ENCODE measurements at places on chromosomes 1 and 21. TPM values are rescaled to one million over a fixed set of nuclear protein-coding genes. Genes with fewer than 3 reads are reported as not detected.

GRCh38 chr1:3578906-3579305 lies 32.4 kb downstream of the MEGF6 start:
- H3K4me1 ChIP-seq: peaks cover 16% of the 10 kb centered on the region
- no peak overlapping the region for H3K27ac ChIP-seq
- H3K36me3 ChIP-seq: no peaks in the 10 kb centered on the region

- no peaks in the 10 kb centered on the region for H3K36me3 ChIP-seq
- H3K27me3 ChIP-seq: peaks cover 5% of the 10 kb centered on the region
- DNase-seq: no peak
- no peak overlapping the region for H3K27ac ChIP-seq
- H3K4me3 ChIP-seq: no peak overlapping the region
- no peaks in the 10 kb centered on the region for H3K4me1 ChIP-seq
Measured at GRCh38 chr1:229941831-229942230, 125.2 kb upstream of the GALNT2 start.

GRCh38 chr1:46689356-46689755 lies 17.7 kb downstream of the TEX38 start:
- no peak overlapping the region for H3K27ac ChIP-seq
- no peaks in the 10 kb centered on the region for H3K4me1 ChIP-seq
- DNase-seq: no peak
- no peaks in the 10 kb centered on the region for H3K27me3 ChIP-seq
- H3K36me3 ChIP-seq: peaks cover 4% of the 10 kb centered on the region

DNA sequence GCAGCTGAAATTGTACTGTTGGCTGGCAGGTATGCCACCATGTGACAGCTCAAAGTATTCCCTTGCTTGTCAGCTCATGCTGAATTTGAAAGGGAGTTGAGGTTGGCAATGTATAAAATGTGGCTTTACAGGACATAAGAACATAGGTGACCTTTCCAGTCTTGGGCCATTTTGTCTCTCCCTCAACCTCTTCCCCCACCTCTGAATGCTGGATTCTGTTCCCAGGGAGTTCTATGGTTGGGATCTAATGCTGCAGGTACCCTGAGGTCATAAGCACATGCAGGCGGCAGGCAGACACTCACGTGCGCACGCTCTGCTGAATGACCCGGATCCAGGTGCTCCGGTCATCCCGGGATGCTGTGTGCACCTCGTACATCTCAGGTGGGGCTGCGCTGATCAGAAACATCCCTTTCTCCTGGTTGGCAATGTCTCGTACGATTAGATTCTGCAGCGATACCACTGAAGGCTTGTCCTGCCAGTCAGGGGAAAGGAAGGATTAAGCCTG lies 16.0 kb downstream of the RXFP4 start:
- H3K27me3 ChIP-seq: no peaks in the 10 kb centered on the region
- H3K4me1 ChIP-seq: peaks cover 39% of the 10 kb centered on the region
- H3K27ac ChIP-seq: no peak overlapping the region

- no peak overlapping the region for H3K27ac ChIP-seq
- H3K27me3 ChIP-seq: no peaks in the 10 kb centered on the region
- no peak overlapping the region for H3K4me3 ChIP-seq
- no peak for DNase-seq
Measured at GRCh38 chr1:183027791-183028190, 4.6 kb downstream of the LAMC1 start.

GRCh38 chr1:198845851-198846250 lies 207.0 kb downstream of the PTPRC start:
- no peaks in the 10 kb centered on the region for H3K27me3 ChIP-seq
- no peak overlapping the region for H3K4me3 ChIP-seq
- no peak overlapping the region for H3K27ac ChIP-seq
- H3K4me1 ChIP-seq: no peaks in the 10 kb centered on the region
- no peaks in the 10 kb centered on the region for H3K36me3 ChIP-seq

The TMEM79 gene
- total RNA-seq: 11.5 TPM

- no peak within 1 kb of the TSS for H3K27ac ChIP-seq
- no peaks in the 10 kb centered on the region for H3K36me3 ChIP-seq
- peaks cover 28% of the 10 kb centered on the region for H3K27me3 ChIP-seq
- H3K4me3 ChIP-seq: peak within 1 kb of the TSS; percentile 17
- H3K4me1 ChIP-seq: peaks cover 11% of the 10 kb centered on the region
Measured at GRCh38 chr1:40862008-40862863, at the start of gene CITED4. Gene CITED4, minus strand, starts transcription at chr1:40862363. Its CDS starts 236 bp downstream, at chr1:40862127.

- no peaks in the 10 kb centered on the region for H3K4me1 ChIP-seq
- H3K27me3 ChIP-seq: no peaks in the 10 kb centered on the region
- no peak for DNase-seq
Measured at GRCh38 chr1:219797009-219797408, 131.3 kb downstream of the SLC30A10 start.

GRCh38 chr1:16125483-16125882 lies 30.4 kb downstream of the EPHA2 start:
- no peak overlapping the region for H3K4me3 ChIP-seq
- no peaks in the 10 kb centered on the region for H3K27me3 ChIP-seq
- H3K27ac ChIP-seq: no peak overlapping the region
- H3K4me1 ChIP-seq: no peaks in the 10 kb centered on the region
- no peak for DNase-seq

- H3K4me1 ChIP-seq: no peaks in the 10 kb centered on the region
- H3K36me3 ChIP-seq: no peaks in the 10 kb centered on the region
- H3K27ac ChIP-seq: no peak overlapping the region
- no peak overlapping the region for H3K4me3 ChIP-seq
- no peaks in the 10 kb centered on the region for H3K27me3 ChIP-seq
Measured at GRCh38 chr1:3359756-3360440, 94.6 kb upstream of the ARHGEF16 start.

GRCh38 chr21:38140207-38140903 lies 116.4 kb upstream of the KCNJ15 start:
- H3K4me1 ChIP-seq: no peaks in the 10 kb centered on the region
- no peaks in the 10 kb centered on the region for H3K36me3 ChIP-seq
- H3K27me3 ChIP-seq: no peaks in the 10 kb centered on the region
- H3K27ac ChIP-seq: no peak overlapping the region
- H3K4me3 ChIP-seq: no peak overlapping the region

The TARBP1 gene
- 36.0 TPM for total RNA-seq

- H3K4me1 ChIP-seq: peaks cover 6% of the 10 kb centered on the region
- no peak overlapping the region for H3K27ac ChIP-seq
- DNase-seq: no peak
- no peaks in the 10 kb centered on the region for H3K36me3 ChIP-seq
- no peak overlapping the region for H3K4me3 ChIP-seq
Measured at GRCh38 chr1:40627987-40628902, 37.2 kb downstream of the RIMS3 start.

Data from B cell (primary cell).